AG09319 (cell line): ENCODE measurements at places on chromosomes 4 and X.
A peak's percentile ranks its signal among the peaks of the same experiment; 100 is the strongest.

DNA sequence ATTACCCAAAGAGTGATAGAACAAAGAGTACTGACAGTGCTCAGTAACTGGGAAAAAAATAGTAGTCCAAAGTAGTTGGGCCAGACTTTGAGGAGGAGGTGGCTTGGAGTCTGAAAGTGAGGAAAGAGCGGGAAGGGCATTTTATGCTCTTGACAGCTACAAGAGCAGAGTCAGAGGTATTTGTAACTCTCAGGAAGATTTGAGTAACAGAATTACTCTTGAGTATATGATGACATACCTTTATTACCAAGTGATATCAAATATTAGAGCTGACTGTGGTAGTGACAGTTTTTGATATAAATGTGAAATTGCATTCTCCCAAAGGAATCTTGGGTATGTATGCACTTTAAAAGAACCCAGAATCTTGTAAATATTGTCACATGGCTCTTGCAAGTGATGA is 2.2 kb downstream of the SLAIN2 start:
- no peak for DNase-seq

- no peak for DNase-seq
These were observed 1.0 kb downstream of the LIMCH1 start for GRCh38 chr4:41538887-41539498.

GRCh38 chr4:157389741-157390140 is 169.2 kb downstream of the GRIA2 start:
- no peak for DNase-seq

GRCh38 chrX:56623316-56623715 is 59.9 kb downstream of the UBQLN2 start:
- no peak for DNase-seq

DNA sequence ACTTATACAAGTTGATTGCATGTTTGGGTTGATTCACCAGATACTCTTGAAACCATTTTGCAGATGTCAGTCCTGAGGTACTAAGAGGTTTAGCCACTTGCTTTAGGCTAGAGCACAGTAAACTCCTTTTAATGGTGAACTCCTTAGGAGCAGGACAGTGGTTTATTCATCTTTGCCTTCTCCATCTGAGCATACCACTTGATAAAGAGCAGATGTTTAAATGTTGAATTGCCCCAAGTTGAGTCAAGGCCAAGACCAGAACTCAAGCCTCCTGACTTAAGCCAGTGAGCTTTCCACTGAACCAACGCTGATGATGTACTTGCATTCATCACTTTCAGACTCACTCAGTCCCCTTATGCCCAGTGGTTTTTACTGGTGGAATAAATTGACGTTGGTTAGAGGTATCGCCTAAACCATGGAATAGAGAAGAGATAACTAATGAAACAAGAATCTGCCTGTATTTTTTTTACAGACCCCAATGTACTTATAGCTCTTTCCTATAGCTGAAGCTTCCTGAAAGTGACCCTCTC is 7.5 kb downstream of the DAPP1 start:
- peak; percentile 18 for DNase-seq
